ENCODE measurements at places on chromosomes 12 and 14.

- no peak for DNase-seq
Observed at GRCh38 chr14:23627961-23628360, 8.2 kb upstream of the DHRS2 start.

- DNase-seq, result peak; percentile 61
Observed at GRCh38 chr12:123106640-123107359, 44.1 kb downstream of the PITPNM2 start.

DNA sequence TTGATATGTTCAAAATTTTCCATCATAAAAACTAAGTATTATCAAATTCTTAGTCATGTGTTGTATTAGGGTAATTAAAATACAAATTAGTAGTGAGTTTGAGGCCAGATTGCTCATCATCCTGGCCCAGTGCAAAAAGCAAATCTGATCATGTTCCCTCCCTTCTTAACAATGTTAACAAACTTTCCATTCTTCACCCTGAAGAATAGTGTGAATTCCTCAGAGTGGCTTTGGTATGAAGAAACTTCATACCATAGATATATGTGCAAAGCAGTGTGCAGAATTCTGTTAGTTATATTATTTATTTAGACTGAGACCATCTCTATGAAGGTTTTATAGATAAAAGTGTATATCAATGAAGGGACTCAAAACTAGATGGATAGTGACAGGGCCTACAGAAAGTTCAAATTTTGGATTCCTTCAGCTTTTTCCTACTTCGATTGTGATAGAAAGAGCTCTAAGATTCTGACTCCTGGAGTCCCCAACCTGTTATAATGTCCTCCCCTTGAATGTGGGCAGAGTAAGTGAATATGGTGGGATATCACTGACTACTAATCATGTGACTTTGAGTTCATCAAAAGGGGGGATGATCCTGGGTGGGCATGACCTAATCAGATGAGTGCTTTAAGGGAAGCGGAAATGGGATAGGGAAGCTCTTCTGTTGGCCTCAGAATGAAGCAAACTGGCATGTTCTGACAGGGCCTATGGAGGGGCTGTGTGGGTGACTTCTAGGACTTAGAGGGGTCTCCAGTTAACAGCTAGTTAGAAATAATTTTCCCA, 271.4 kb downstream of the BTG1 start:
- no peak for DNase-seq

GRCh38 chr14:105034315-105035039, 13.6 kb upstream of the CDCA4 start:
- DNase-seq, result no peak

DNA sequence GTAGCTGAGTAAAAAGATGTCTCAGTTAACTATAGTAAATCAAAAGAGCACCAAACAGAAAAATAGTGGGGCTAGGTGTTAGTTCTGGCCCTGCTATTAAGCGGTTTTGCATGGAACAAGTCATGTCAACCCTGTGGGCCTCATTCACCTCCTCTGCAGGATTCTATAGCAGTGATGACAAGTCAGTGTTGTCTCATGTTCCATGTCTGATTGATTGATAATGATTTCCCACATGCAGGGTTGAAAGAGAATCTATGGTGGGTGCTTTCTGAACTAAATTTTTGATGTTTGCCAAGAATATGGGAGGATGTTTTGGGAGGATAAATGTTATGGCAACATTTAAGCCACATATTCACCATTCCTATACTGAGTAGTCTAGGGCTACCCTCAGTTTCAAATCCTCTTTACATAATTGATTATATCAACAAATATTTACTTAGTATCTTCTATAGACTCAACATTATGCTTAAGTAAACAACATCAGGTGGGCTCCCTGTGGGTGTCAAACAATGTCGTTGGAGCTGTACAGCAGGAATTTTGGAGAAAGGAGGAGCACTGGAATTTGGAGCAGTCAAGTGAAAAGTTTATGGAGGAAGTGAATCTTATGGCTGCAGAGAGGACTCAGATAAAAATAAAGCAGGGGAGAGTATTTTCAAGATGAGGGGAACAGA, 48.6 kb downstream of the IRAK3 start:
- no peak for DNase-seq

GRCh38 chr12:80821513-80822000, 104.8 kb downstream of the MYF5 start:
- no peak for DNase-seq

DNA sequence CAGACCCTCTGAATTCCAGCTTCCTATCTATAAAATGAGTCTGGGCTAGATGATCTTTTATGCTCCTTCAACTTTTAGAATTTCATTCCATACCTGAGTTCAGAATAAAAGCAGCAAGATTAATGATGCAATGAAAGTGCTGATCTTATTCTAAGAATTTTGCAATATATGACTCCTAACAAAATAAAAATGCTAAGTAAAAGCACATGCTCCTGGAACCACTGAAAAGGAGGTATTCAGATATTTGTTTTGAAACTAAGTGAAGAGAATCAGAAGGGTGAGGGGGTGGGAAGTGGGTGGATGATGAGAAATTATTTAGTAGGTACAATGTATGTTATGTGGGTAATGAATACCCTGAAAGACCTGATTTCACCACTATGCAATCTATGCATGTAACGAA, 216.6 kb downstream of the PTPRO start:
- no peak for DNase-seq

DNA sequence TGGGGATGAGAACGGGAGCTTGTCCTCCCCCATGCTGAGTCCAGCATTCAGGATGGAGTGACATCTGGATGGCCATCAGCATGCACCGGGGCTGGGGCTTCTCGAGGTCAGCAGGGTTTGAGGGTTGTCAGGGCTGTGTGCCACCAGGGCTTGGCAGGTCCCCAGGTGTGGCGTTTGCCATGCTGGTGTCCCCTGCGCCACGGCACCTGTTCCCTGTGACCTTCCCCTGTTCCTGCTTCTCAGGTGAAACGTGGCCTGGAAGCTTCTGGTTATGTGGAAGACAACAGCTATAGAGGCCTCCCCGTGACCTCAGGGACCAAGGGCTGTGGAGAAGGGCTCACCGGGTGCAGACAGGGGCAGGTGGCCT, 152.4 kb downstream of the KIF26A start:
- DNase-seq, result no peak

GRCh38 chr14:57560681-57561080, 67.0 kb upstream of the CCDC198 start:
- no peak for DNase-seq

- DNase-seq, result no peak
Observed at GRCh38 chr14:34120185-34120977, 169.5 kb upstream of the EGLN3 start.

GRCh38 chr12:6941267-6941666, 2.3 kb upstream of the RNU7-1 start:
- DNase-seq, result no peak

GRCh38 chr12:51269174-51270066, 795 bp downstream of the SMAGP start:
- peak; percentile 53 for DNase-seq

DNA sequence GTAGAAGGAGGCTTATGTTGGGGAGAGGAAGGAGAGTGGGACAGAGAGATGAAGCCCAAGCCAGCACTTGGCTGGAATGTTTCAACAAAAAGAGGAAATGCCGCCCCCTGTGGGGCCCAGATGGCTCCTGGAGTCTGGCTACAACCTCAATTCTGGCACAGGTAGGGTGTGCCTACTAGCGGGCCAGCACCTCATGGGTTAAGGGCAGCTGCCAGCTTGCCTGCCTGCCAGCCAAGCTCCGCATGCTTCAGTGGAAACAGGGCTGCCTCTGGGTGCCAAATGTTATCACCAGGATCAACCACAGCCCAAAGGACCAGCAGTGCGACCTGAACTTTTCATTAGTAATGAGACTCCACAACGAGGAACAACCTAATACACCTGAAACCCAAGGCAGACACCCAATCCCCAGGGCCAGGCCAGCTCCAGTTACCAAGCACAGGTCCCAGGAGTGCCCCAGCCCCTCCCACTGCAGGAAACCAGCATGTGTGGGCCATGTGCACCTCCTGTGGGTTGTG, 11.3 kb downstream of the RAB15 start:
- DNase-seq, result no peak

DNA sequence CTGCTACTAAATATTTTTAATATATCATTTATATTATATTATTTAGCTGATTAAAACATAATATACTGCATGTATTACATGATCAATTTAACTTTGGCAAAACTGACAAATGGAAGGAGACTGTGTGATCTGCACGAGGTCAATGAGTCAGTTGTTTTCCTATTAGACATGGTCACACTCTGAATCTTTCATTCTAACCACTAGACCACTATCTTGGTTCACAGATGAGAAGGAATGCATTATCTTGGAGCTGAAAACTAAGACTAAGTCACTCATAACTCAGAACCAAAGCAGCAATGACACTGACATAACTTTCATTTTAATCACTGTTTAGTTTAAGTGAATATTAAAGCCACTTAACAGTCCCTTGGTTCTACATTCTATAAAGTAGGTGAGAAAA, 37.4 kb downstream of the GNPTAB start:
- no peak for DNase-seq

GRCh38 chr12:6980740-6981139, 10.0 kb downstream of the EMG1 start:
- DNase-seq, result no peak

- no peak for DNase-seq
Observed at GRCh38 chr14:104239861-104240301, 101.5 kb downstream of the KIF26A start.

DNA sequence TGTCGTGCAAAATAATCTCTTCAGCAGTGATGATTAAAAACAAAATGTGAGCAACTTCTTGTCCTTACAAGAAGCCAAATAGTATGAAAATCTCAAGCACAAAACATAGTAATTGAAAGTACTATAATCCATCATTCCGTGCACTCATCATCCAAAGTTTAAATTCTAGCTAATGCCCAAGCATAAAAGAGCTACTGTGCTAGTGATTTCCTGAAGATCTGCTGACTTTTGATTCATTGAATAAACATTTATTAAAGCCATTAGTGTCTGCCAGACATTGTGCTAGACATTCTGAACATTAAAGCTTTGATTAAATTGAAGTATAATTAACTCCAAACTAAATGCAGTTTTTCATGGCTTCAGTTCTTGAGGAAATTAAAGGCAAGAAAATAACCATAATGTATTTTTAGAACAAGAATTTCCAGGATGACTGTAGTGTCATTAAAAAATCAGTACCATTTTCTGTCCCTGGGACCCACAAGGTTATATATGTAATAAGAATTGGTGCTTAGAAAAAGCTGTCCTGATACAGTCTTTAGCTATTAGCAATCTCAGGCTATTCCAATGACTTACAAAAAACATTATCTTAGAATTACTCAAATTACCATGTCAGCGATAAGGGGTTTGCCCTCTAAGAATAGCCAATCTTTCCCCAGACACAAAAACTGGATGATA, 71.7 kb downstream of the CMAS start:
- DNase-seq, result no peak

DNA sequence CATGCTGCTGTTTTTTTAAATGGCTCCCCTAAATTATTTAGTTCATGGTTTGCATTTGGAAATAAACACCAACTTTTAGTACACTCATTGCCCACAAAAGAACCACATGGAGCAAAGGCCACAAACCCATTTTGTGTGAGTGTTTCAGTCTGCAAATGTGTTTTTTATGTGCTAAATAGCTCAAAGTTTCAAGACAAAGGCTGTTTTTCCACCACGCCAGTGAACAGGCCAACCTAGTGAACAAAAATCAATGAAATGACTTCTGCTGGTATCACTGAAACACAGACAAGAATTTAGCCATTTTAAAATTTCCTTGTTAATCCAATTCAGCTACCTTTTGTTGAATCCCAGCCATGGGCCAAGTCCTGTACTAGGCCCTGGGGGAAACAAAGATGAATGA, 52.3 kb downstream of the PLXNC1 start:
- DNase-seq, result no peak

DNA sequence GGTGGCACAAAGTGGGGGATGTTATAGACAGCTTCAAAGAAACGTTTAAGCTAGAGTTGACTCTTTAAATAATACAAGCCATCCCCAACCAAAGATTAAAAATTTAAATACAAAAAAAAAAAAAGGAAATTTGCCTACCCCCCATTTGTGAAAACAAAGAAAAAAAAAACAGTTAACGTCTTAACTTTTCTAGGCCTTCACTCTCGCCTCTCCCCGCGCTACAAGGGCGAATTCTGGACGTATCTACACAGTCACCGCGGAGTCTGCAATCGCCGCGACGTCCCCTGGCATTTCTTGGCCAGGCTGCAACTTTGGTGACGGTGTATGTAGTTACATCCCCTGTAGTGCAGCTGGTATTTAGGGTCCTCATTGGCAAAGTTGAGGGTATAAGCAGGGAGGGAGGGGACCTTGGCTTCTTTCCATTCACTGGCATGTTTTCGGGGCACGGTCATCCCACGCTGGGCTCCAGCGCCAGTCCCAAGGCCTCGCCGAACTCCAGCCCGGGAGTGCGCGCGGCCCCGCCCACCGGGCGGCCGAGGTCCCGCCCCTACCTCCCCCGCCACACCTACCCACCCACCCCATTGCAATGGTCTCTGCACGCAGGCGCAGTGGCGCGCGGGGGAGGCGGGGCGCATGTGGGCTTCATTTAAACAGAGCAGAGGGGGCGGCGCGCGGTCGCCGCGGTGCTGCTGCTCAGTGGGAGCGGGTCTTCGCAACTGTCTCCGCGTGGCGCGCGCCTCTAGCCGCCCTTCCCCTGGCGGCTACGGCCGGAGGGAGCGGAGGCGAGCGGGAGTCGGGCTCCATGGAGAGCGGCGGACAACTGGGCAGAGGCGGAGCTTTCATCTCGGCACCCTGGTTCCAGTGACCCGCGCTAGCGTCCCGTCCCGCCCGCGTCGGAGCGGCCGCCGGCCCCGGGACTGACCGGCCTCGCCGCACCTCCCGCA, at the start of gene NUDT4:
Gene NUDT4 (plus strand): TSS at position 674 of the 944 bp plus-strand sequence. CDS start 398 bp downstream, outside the sequence.
- peak; percentile 94 for DNase-seq

GRCh38 chr14:101590062-101590461, 28.8 kb downstream of the DIO3 start:
- no peak for DNase-seq

DNA sequence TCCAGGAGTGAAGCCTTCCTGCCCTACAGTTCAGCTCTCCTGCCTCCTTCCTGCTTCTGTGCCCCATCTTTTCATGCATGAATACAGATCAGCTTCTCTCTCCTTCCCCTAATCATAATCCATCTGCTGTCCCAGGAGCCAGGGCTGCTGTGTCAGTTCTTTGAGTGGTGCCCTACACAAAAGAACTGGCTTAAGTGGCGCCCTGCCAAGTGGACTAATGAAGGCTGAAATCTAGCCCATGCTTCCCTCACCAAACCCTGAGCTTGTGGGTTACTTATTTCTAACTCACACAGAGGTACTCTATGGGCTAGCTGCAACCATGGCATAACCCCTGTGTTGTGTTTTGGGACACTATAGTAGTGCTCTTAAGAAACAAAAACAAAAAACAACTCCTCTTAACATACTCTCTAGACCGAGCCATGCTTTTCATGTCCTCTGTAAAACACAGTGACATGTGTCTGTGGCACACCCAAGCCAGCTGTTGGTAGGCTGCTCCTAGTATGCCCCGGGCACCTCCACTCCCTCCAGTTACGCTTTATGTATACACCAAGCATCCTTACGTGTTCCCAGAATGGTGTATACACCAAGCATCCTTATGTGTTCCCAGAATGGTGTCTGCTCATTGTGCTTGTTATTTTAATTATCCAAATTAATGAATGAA, 19.3 kb upstream of the ETV6 start:
- DNase-seq, result no peak
